ENCODE measurements at places on chromosomes 12 and 14.

DNA sequence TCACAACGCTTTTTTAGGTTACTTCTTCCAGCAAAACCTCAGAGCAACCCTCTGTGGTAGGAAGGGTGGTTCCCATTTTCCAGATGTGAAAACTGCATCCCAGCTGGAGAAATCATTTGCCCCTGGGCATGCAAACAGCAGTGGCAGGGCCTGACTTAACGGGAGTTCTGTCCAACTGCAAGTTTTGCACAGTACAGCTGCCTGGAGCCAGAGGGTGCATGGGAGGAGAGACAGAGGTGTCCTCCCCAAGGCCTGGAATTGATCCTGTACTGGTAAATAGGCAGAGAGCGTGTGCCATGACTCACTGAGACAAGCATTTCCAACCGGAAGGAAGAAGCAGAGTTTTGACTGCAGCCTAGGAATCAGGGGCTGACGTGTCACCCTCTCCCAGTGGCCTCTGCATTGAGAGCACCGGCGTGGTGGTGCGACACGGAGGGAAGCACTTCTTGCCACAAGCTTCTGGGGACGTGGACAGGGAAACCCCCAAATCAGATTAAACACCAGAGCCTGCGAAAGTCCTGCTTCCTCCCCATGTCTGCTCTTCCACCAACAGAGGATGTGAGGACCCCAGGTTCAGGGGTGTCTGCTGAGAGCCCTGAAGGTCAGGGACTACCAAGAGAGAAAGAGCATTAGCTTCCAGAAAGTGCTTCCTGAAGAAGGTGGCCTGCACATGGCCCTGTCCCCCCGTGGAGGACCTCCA lies 19.0 kb upstream of the SERPINA4 start:
- DNase-seq, result no peak

DNA sequence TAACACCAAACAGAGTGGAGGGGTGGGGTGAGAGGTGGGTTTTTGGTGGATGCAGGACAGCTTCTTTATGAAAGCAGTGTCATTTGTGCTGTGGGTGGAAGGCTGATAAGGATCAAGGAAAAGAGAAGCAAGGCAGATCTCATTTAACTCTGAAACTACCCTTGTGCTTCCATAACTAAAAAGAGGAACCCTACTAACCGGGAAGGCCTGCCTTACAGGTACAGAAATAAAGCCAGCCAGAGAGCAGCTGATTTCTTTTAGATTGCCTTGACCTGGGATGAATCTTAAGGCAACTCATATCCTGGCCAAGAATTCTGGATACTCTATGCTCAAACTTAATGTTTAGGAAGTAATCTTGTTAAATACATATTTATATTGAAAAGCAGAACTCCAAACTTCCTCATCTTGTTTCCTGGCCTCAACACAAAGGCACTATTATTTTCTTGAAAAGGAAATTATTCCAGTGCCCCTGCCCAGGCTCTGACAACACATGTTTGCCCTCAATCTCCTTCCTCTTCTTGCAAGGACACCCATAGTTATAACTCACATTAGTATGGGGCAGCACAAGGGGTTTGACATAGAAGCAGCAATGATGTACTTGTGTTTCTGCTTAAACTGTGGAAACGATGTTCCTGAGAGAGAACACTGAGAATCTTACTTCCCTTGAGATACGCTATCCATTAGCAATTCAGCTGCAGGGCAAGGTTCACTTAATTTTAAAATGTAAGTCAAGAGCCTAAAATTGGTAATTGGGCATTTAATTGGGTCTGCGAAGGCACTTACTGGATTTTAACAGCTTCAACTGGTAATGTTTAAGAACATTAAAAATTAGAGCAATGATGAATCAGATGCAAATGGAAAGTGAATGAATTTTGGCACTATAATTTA lies 173.7 kb downstream of the STXBP6 start:
- no peak for DNase-seq

GRCh38 chr12:74242088-74242487 lies 295.5 kb upstream of the ATXN7L3B start:
- DNase-seq, result no peak

GRCh38 chr14:91249841-91250616 lies 5.5 kb upstream of the GPR68 start:
- DNase-seq, result peak; percentile 96

DNA sequence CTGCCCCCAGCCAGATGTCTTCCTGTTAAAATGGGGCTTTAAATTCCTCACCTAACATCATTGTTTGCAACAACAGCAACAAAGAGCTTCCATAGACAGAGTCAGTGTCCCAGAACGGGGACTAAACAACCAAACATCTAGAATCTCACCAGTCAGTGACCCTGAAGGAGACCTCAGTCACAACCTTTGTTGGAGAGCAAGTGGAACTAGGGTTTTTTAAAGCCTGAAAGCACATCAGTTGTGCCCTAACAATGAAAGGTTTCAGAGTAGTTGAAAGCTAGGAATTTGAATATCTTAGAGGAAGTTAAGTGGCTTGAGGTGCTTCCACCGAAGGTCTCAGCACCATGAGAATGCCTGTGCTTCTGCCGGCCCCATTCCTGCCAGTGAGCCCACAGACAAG lies 5.0 kb upstream of the ALDH2 start:
- no peak for DNase-seq

DNA sequence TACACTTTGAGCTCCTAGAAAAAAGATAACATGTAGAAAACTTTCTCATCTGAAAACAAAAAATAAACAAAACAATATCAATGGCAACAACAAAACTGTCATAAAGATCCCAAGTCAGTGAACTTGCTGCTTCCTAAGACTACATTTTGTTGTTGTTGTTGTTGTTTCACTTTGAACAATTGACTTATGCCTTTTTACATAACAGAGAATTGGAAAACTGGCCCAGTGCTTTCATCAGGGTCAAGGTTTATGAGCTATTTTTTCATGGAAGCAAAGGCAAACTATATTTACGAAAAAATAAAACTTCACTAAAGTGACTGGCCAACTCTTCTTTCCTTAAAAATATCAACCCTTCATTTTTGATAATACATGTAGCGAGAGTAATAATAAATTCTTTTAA lies 6.3 kb downstream of the DCN start:
- DNase-seq, result no peak

- DNase-seq, result no peak
These were observed 59.8 kb upstream of the CISTR start for GRCh38 chr12:53811606-53812005.

GRCh38 chr14:71235875-71236274 lies 328.6 kb downstream of the PCNX1 start:
- DNase-seq, result no peak

- DNase-seq, result no peak
These were observed 4.8 kb downstream of the ASCL4 start for GRCh38 chr12:107779077-107779831.

- no peak for DNase-seq
These were observed 38.4 kb downstream of the EAPP start for GRCh38 chr14:34501004-34501580.

DNA sequence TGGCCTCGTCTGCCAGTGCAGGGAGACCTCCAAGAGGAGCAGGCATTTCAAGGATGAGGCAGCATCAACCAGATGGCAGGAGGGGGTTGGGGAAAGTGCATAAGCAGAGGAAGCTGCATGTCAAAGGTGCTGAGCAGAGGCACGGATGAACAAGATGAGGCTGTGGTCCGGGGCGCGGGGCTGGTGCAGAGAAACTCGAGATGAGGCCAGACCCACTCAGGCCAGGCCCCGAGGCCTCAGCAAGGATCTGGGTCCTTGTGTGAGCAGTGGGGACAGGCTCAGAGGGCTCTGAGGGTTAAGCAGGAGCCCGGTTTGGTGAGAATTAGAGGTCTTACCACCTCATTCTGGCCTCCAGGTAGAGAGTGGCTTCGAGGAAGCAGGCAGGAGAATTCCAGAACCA lies 98.8 kb downstream of the DICER1 start:
- DNase-seq, result no peak

DNA sequence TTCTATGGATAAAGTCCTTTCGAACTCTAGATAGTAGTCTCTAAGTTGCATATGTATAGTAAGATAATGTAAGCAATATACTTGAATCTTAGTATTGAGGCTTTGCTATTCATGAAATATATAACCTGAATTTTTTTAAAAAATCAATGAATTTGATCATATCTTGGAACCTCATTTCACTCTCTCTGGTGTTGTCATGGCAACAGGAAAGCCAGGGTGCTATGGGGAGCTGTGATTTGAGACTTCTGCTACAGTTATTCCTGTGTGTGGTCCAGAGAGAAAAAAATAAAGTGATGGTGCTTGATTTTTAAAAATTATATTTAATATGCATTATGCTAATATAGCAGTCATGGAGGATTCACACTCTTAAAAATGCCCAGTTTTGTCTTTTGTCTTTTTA lies 508.0 kb downstream of the SNAPC1 start:
- no peak for DNase-seq

DNA sequence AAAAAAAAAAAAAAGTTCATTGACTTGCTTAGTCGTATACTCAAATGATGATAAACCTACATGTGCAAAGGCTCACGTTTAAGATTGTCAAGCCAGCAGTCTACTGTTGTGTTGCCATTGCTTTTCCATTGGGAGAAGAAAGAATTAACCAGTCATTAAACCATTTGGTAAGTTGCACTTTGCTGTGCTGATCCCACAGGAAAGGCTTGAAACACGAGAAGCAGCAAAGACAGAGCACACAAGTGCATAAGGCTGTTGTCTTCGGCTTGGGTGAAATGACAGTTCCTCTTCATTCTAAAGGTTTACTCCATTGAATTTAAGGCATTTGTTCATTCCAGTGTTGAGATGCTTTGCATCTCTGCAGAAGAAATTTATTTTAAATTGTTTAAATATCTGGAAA lies 50.1 kb downstream of the ZC3H14 start:
- no peak for DNase-seq

- DNase-seq, result no peak
These were observed 78.7 kb downstream of the HELB start for GRCh38 chr12:66380769-66381535.

GRCh38 chr14:75165586-75166391 lies 10.6 kb downstream of the TMED10 start:
- no peak for DNase-seq

DNA sequence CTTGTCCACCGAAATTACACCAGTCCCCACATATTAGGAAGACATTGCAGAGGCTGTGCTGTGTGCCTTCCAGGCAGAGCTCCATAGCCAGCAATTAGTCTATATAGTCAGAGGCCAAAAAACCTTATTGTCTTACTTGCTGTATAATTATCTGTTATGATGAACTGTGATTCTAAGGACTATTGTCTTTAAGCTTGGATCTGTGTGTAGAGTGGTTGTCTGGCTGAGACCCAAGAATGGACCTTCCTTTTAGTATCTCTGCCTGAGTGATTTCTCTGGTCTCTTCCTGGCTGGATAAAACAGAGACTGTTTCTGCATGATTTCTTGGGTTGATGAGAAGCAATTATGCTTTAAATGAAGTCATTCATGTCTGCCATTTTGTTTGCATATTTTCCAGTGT lies 465.3 kb downstream of the PRKD1 start:
- peak; percentile 95 for DNase-seq

DNA sequence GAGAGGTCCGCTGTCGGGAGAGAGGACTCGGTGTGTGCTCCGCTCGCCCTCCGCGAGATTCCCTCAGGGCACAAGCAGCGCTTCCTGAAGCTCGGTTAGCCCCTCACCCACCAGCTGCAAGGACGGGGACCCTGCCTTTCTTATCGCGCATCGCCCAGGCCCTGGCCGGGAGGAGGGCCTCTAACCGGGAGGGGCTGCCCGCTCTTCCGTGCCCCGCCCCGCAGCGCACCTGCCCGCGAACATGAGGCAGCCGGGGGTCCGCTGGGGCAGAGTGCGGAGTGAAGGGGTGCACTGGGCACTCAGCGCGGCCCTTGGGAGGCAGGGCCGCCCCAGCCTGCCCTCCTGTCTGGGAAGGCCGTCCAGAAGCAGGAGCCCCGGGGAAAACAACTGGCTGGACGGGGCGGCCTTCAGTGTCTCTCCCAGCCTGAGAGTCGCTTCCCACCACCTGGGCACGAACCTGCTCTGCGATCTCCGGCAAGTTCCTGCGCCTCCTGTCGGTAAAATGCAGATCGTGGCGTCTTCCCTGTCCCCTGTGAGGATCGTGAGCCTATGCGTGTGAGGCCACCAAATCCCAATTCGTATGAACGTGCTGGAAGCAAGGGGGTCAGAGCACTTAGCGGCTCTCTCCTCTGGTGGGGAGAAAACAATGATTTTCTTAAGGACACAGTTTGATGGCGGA lies 28.0 kb upstream of the ADIPOR2 start:
- no peak for DNase-seq

GRCh38 chr12:111773801-111774551 lies 7.2 kb downstream of the ALDH2 start:
- no peak for DNase-seq

DNA sequence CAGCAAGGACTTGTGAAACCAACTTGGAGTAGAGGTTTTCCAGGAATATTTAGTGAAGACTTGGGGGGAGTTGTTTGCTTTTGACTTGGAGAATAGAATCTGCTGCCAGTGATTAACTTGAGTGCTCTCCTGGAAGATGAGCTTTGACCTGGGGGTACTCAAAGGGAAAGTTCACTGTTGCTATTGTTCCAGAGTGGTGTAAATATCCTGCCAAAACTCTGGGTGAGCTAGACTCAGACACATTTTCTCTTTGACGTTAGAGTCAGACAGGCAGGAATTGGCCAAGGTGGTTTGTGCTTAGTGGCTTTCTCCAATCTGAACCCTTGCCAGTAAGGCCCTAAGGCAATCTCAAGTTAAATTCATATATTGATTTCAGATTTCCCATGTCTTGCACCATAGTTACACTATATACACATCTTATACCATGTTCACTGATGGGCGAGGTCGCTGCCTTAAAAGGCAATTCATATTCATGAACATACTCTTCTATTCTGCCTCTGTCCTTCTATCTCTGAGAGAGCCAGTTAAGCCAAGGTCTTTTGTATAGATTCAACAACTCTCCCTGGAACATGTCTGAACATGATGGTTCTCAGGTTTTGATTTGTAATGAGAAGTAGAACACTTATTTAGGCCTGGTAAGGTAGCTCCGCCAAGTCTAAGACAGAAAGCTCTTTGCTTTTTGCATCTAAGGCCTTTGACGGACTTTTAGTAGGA lies 204.6 kb upstream of the SLC38A2 start:
- no peak for DNase-seq

GRCh38 chr12:53219292-53219955 lies 12.4 kb upstream of the ITGB7 start:
- no peak for DNase-seq

DNA sequence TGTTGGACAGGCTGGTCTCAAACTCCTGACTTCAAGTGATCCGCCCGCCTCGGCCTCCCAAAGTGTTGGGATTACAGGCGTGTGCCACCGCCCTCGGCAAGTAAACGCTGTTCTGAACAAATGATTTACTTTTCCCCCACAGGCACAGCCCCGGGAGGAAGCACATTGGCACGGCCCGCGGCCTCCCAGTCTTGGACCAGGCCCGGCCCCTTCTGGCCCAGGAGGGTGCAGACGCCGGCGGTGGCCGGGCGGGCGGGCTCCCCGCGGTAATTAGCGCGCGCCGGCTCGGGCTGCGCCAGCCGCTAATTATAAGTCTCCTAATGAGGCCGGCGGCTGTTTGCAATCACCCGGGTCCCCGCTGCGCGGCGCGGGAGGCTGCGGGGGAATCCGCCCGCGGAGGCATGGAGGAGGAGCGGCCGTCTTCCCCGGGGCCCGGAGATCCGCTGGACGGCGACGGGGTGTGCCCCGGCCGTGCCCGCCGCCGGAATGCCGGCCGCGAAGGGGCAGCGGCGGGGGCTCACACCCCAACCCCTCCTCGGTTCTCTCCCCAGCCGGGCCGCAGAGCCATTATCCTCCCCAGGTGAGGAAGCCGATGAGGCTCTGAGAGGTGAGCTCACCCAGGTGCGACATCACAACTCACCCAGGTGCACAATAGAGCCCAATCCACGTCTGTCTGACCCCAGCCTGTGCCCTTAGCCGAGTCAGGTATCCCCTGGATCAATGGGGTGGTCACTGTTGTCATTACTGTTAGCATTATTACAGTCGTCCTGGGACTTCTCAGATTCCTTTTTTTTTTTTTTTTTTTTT lies 3.3 kb upstream of the POP5 start:
- no peak for DNase-seq

- DNase-seq, result no peak
These were observed 2.5 kb upstream of the RFLNA start for GRCh38 chr12:124292385-124292784.

All from NCI-H748 treated with DMSO at 0.1 percent for 48 hours (cell line).